AG08396 (cell line): ENCODE measurements at places on chromosomes 6 and 20.

DNA sequence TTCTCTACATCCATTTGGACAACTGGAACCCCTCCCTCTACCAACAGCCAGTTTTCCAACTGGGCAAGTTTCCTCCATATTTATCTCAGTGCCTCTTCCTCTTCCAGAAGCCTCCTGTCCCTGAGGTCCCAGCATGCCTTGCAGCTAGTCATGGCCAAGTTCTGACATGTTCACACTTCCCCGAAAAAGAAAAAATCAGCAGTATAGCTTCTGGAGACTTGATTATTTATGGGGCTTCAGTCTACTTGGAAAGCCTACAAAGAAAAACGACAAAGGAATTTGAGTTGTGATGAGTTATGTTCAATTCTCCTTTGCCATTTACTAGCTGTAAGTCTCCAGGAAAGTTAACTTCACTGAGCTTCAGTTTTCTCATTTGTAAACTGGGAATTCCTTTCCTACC lies 406.5 kb downstream of the MAFB start:
- no peak for DNase-seq

GRCh38 chr6:106667022-106667402 lies 37.6 kb downstream of the QRSL1 start:
- no peak for DNase-seq

GRCh38 chr6:154648888-154649205 lies 84.4 kb upstream of the SCAF8 start:
- DNase-seq: no peak

GRCh38 chr6:87436435-87436834 lies 28.7 kb downstream of the CFAP206 start:
- DNase-seq: peak; percentile 60

- DNase-seq: no peak
Measured at GRCh38 chr6:147080225-147080624, 124.0 kb upstream of the STXBP5 start.

GRCh38 chr6:155039618-155040017 lies 44.5 kb downstream of the TIAM2 start:
- DNase-seq: no peak

DNA sequence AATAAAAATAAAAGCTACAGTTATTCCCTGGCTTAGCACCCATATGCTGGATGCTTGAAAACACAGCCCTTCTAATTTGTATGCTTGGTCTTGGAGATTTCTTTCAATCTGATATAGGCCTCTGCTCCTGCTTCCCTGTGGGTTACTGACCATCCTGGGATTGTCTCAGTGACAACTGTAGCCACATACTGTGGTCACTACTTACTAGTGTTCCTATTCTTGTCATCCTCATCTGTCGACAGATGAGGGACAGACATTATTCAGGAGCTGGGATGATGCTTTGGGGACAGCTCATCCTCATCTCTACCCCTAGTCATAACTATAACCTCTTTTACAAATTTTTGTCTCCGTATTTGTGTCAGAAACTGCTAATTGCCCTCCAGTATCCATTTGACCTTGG lies 388.9 kb upstream of the MAP3K7 start:
- DNase-seq: no peak

- no peak for DNase-seq
Measured at GRCh38 chr6:90938122-90938521, 351.2 kb upstream of the MAP3K7 start.

DNA sequence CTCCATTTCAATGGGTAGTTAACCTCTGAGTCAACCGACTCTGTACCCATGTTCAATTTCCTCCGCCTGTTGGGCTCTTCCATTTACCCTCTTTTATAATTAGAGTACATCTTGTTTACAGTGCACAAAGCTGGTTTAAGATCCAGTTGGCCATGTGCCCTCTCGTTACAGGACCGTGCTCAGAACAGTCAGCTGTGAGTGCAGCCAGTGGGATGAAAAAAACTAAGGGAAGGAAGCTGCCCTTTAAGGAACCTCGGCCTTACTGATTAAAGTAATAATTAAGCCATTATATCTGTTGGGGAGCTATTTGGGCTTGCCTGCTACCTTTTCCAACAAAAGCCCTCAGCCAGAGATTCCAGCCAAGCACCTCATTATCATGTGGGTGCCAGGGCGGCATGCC lies 68.8 kb downstream of the TMEM170B start:
- no peak for DNase-seq

DNA sequence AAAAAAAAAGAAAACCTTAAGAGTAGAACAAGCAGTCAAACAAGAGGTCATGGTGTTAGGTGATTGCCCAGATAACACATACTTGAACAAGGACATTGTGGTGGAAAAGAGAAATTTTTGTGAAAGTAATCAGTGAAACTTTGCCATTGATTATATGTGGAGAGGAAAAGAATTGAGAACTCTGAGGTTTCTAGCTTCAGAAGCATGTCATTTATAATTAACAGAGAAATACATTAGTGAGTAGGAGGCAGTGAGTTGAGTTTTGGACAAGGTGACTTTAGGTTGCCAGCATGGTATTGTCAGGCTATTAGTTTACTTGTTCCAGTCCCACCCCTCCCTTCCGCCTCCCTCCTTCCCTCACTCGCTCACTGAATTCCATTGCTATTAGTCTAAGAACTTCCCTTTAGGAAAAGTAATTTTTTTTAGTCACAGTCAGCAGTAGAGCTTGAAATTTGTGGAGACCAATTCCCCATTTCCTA lies 17.2 kb downstream of the TAB2 start:
- DNase-seq: peak; percentile 29

GRCh38 chr6:110575925-110576463 lies 99.6 kb upstream of the SLC22A16 start:
- DNase-seq: no peak

- peak; percentile 61 for DNase-seq
Measured at GRCh38 chr6:133891149-133891926, 2.4 kb downstream of the TCF21 start.

DNA sequence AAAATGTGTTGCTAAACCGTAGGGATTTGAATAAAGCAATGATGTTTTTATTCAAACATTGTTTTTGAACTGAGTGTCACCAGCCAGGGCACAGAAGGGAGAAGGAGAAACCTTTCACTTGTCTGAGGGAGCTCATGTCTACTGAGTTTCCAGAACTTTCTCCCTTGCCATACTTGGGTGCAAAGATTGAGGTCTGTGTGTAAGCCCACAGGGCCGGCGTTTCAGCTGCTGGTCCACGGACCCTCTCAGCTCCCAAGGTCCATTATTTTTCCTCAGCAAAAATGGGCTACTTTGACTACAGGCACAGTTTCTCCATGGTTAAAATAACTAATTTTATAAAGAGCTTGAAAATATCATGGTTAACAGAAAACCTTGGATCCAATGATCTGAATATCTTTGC lies 32.6 kb downstream of the PSMG4 start:
- DNase-seq: no peak

GRCh38 chr6:169188475-169188874 lies 65.2 kb downstream of the THBS2 start:
- DNase-seq: peak; percentile 80

DNA sequence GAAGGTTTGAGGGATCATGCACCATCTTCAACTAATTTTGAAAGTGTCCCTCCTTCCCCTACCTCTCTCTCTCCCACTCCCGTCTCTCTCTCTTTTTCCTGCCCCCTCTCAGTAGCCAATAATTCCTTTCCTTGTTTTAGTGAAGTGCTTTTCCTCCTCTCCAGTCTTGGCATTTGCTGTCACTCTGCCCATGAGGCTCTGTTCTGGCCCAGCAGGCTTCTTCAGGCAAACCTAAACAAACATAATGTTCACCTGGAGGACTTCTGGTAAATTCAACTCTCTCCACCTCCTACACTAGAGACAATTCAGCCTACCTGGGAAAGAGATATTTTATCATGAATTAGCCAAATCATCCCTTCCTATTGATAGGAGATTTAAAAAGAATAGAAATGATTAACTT lies 320.4 kb upstream of the RNF24 start:
- no peak for DNase-seq

GRCh38 chr6:169990095-169991030 lies 238.9 kb downstream of the ERMARD start:
- no peak for DNase-seq

- no peak for DNase-seq
Measured at GRCh38 chr20:9139106-9139833, 70.4 kb downstream of the PLCB4 start.

- peak; percentile 75 for DNase-seq
Measured at GRCh38 chr6:37456126-37456525, 23.1 kb downstream of the CMTR1 start.

- no peak for DNase-seq
Measured at GRCh38 chr6:118933855-118934460, 1.0 kb downstream of the MCM9 start.

GRCh38 chr6:170152989-170153388 lies 137.9 kb downstream of the DLL1 start:
- no peak for DNase-seq

DNA sequence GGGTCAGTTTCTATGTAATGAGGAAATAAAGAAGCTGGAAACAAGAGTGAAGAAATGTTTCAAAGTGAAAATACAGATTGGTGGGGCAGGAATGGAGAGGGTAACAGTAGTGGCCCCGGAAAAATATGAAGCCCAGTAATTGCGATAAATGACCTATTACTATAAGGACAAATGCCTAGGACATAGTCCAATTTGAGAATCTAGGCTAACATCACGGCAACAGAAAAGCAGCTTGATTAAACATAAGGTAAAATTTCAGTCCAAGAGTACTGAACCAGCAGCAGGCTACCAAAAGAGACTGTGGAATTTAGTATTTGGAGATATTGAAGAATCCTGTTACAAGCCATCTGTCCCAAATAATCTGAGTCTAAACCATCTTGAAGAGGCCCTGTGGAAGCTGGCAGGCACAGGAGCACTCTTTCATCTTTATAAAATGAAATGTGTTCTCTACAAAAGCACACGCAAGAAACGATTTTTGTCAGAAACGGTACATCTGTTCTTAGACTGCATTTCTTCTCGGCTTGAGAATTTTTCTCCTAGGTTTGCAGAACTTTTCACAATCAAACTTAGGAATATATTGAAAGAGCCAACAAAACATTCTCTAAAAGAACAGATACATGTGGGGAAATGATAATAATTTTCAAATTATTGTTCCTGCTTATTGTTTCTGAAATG lies 49.3 kb downstream of the ELOVL5 start:
- DNase-seq: no peak

DNA sequence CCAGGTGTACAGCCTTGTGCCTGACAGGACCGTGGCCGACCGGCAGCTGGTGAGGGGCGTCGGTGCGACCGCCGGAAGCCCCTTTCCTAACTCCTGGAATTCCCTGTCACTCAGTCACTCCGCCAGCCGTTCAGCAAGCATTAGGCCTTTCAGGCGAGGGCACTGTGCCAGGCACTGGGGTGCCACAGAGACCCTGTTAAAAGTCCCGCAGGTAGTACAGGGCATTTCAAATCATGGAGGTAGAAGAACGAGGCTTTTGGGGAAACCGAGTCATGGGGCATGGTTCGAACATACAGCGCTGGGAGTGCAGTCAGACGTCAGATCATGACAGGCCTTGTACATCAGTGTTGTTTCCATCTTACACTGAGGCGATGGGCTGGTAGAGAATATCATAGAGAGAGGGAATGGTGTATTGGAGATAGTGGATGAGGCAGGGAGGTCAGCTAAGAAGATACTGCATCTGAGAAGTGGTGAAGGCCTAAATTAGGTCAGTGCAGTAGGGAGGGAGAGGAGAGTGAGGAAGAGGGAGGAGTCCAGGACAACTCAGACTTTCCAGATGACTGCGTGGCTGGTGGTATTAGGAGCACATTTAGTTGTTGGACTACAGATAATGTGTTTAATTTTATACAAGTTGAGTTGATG lies 892 bp upstream of the DXO start:
- peak; percentile 73 for DNase-seq

DNA sequence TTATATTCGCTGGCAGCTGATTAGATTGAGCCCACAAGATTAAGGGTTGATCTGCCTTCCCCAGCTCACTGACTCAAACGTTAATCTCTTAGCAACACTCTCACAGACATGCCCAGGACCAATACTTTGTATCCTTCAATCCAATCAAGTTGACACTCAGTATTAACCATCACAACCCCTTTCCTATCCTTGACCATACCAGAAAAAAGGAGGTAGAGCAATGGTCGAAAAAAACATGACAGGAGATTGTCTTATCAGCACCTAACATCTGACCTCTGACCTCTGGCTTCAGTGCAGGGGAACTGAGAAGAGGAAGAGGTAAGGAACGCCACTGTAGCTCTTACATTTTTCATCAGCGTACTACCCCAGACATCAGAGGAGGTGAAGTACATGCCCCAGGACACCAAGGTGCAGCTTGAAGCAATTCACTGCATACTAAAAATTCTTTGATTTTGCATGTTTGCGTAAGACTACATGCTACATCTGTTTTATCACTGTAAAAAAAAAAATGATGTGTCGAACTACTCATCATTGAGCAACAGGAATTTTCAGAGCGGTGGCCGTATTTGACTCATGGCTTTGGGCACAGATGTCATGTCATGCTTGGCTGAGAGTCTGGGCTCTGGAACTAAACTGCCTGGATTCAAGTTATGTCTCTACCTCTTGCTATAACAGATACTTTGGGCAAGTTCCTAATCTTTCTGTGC lies 188.0 kb upstream of the TAB2 start:
- peak; percentile 12 for DNase-seq

DNA sequence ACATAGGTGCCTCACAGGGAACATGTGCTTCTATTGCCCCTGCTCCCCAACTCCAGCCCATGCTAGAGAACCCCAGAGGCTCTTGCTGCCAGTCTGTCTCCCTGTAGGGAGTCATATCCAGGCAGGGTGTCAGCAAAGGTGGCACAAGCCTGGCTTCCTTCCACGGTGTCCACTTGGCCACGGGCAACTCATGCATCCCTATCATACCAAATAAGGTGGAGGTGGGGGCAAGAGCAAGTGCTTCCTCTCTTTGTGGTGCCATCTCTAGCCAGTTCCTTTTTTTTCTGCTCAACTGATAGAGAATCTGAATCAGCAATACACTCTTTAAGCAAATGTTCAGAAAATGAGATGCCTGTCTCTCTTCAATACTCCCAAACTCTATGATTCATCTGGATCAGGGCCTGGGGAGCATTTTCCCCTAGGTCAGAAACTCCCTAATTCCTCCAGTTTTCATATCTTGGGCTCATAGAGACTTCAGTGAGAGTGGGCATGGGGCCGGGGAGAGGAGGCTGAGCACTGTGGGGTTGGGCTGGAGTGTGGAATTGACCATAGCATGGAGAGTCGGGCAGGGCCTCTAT lies 105.1 kb upstream of the GPR6 start:
- DNase-seq: no peak

- DNase-seq: no peak
Measured at GRCh38 chr6:82084324-82084920, 163.1 kb downstream of the IBTK start.

DNA sequence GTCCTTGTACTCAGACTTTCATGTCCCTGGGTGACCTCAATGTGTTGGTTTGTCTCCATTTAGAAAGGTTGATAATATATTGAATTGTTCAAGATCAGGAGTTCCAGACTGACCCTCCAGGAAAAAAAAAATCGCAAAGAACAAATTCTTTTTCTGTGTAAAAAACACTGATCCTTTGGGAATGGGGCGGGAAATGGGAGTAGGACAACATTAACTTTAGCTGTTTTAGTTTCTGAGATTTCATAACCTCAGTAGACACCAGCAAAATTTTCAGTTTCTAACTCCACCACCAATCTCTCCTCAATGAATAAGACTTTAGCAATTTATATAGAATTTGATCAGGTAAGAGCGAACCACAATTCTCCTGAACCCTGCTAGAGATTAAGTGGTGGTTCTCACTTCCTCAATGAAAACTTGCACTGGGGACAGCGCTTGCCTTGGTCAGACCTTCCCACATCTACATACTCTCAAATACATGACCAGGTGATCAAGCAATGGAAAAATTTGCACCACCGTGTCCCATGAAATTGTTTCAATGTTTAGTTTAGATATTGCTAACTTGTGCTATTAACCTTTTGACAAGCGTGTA lies 231.2 kb upstream of the PLN start:
- DNase-seq: no peak

- DNase-seq: no peak
Measured at GRCh38 chr20:20488388-20488787, 120.5 kb downstream of the INSM1 start.
